ENCODE measurements at places on chromosomes 3 and 15.

GRCh38 chr3:126918355-126918821 is 64.5 kb upstream of the PLXNA1 start:
- no peak for DNase-seq

DNA sequence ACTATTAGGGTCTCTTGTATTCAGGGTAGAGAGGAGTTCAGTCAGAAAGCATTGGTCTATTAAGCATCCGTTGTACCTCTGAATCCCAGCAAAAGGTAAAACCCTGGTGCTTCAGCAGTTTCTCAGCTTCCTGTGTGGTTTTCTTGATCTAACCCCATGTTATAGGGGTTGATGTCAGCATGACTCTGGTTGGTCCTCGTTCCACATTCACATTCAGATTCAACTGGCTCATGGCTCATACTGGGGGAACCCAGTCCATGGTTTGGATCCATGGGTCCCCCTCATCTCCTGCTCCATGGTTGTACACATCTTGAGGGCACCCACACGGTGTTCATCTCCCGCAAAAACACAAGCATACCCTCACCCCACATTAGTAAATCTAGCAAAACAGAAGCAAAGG is 47.7 kb upstream of the C2CD4B start:
- no peak for DNase-seq

- no peak for DNase-seq
These were observed 2.8 kb upstream of the RPL24 start for GRCh38 chr3:101689286-101689685.

DNA sequence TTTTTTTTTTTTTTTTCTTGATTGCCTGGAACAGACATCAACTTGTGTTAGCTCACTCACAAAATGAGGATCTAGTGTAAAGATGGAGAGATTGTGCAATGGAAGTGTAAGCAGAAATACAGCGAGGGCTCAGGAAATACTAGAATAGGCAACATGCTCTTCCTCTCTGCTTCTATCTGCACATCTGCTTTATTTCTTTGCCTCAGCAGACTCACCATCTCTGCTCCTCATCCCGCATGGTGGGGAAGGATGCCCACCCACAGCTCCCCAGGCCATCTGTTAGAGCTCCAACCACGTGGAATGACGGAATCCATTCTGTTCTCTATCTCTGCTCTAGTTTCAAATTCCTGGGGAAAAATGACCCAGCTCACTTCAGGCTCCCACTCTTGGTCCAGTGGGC is 128.0 kb upstream of the ADAMTS9 start:
- DNase-seq, result no peak

GRCh38 chr3:182487143-182487542 is 306.2 kb upstream of the ATP11B start:
- DNase-seq, result no peak

GRCh38 chr15:74795966-74796625 is 14.2 kb downstream of the CSK start:
- no peak for DNase-seq

DNA sequence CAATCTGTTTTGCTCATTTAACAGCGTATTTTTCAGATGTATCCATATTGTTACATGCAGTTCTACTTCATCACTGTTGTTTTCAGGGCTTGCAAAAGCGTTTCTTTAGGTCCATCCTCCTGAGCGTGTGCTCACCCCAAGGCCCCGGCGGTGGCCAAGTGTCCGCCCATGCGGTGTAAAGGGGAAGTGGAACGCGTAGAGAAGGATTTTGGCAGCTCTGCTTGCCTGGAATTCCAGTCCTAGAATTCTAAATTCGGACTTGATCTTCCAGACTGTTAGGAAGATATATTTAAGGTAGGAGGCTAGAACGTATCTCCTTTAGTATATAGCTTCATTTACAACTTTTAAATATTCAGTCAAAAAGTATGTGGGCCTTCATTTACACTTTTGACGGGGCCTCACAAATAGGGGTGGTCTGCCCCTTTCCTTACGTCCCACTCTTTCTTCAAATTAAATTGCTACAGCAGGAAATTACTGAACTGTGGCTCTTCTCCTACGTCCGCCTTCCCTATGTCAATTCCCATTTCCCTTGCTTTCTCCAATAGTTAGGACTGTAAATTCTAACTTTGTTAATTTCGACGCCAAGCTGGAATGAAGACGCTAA is 609 bp upstream of the TBC1D23 start:
- no peak for DNase-seq

GRCh38 chr15:70826634-70827033 is 27.3 kb downstream of the LARP6 start:
- DNase-seq, result no peak

- peak; percentile 61 for DNase-seq
These were observed 83.9 kb upstream of the PLXND1 start for GRCh38 chr3:129690406-129690805.

GRCh38 chr3:127606981-127607595 is 8.9 kb downstream of the MCM2 start:
- no peak for DNase-seq

DNA sequence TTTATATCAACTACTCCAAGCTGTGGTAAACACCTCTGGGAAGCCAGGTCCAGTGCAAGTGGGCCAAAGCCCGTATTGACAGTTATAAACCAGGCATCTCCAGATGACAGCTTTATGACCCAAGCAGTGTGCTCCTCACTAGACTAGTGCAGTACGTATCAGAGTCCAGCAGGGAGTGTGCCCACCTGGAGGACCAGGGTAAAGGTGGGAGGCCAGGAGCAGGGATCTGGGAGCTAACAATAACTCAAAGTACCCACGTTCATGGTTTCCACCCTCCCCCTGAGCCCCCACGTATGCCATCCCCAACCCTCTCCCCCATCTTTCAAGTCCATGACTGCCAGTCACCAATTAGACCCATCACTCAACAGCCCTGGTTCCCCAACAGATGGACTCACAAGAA is 27.0 kb upstream of the ALDH1A3 start:
- DNase-seq, result no peak

- no peak for DNase-seq
These were observed 44.9 kb upstream of the DGKG start for GRCh38 chr3:186406669-186407635.

DNA sequence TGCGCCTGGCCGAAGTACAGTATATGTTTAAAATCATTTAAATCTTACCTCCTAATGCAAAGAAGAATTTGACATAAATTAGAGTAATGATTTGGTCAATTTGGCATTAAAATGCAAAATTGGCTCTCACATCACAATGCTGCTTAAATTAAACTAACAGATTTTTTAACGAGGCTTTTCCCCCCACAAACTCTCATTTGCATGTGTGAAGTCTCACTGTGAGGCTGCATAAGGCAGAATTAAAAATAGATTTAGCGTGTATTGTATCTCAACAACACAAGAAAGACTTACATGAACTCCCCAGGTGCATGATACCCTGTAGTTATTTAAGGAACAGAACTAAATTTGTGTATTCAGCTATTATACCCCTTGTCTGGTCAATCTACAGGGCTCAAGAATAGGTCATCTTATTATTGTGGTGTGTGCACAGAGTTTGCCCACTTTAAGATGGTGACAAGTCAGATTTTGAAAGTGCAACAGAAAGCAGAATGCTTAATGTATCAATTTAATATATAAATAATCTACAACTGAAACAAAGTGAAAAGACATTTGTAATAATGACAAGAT is 897.9 kb downstream of the EPHA3 start:
- no peak for DNase-seq

DNA sequence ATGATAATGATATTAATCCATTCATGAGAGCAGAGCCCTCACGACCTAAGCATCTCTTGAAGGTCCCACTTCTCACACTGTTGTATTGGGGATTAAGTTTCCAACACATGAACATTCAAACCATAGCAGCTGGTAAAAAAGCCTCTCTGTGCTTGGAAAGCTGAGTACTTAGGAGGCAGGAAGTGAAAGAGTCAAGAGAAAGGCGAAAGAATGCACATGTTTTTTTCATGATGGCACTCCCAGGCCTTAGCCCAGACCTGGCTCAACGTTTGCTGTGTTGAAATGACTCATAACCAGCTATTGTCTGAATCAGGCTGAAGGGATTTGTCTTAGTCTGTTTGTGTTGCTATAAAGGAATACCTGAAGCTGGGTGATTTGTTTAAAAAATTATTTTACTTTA is 84.4 kb upstream of the RGMA start:
- DNase-seq, result no peak

DNA sequence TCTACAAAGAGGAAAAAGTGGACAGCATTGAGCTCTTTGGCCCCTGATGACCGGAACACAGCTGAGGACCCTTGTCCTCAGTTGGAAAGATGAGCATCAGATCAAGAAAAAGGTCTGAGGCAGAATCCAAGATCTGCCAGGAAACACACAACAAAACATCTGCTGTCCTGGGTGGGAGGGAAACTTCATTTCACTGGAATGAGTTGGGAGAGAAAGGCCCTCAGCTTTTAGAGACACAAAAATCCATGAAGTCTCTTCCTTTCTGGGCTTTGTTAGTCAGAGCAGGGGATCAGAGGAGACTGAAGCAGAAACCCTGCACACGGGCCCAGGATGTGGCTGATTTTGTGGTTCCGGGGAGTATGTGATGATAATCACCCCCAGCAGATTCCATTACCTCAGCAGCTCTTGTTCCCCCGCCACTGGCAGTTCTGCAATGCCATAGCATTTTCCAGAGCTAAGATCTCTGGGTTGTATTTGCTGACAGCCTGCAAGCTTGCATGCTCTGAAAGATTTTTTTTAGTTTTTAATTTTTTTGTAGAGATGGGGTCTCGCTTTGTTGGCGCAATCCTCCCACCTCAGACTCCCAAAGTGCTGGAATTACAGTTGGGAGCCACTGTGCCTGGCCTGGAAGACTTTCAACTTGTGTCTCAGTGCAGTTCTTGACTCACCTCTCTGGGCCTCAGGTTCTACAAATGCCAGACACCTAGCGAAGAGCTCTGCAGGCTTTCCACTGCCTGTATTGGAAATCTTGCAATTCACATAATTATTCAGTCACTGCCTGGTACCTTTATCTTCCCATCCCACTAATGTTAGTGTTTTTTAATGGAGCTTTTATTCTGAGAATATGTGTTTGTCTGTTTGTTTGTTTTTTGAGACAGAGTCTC is 5.8 kb upstream of the TATDN2 start:
- no peak for DNase-seq

GRCh38 chr3:107387555-107387954 is 10.3 kb downstream of the CCDC54 start:
- DNase-seq, result no peak

DNA sequence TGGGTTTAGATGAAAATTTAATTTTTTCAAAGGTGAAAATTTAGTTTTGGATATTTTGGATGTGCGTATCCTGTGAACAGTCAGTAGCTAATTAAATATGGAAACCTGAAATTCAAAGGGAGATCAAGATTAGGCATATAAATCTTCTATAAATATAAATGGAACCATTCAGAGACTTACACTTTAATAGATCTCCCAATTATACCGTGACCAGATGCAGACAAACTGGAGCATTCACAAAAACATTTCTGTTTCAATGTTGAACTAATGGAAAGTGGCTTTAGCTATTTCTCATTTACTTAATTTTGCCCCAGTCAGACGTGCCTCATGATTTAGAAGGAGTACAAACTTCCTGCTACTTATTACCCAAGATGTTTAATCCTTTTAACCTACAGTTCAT is 29.1 kb upstream of the POU1F1 start:
- no peak for DNase-seq

- DNase-seq, result no peak
These were observed 7.5 kb downstream of the ISLR start for GRCh38 chr15:74180881-74181602.

DNA sequence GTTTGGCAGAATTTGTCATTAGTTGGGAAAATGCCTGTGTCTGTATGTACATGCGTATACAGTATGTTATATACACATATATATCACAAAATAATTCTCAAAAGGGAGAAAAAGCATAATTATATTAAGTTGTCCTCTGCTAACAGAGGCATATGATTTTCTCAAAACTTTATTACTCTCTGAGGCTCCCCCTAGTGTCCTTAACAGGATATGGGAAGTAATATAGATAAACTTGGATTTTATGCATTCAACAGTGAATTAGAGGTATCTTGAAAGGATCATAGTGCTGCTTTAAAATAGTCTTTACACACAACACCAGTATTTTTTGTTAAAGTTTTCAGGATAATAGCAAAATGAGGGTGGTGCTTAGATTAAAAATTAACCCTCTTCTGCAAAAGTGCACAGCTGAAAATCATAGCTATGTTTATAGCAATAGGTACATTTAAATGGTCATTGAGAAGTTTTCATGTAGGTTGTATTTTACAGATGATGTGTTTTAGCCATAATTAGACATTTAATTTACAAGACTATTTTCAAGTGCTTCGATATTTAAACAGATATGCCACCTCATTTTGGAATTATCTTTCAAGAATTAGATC is 454.0 kb upstream of the ROBO2 start:
- peak; percentile 8 for DNase-seq
